Left cardiac atrium (tissue), 4 donors: ENCODE measurements at places on chromosomes 6 and 20. TPM values are rescaled to one million over a fixed set of nuclear protein-coding genes. Genes with fewer than 3 reads are reported as not detected.

GRCh38 chr6:21899708-21900107 lies 306.2 kb downstream of the SOX4 start:
- DNase-seq = no peak

DNA sequence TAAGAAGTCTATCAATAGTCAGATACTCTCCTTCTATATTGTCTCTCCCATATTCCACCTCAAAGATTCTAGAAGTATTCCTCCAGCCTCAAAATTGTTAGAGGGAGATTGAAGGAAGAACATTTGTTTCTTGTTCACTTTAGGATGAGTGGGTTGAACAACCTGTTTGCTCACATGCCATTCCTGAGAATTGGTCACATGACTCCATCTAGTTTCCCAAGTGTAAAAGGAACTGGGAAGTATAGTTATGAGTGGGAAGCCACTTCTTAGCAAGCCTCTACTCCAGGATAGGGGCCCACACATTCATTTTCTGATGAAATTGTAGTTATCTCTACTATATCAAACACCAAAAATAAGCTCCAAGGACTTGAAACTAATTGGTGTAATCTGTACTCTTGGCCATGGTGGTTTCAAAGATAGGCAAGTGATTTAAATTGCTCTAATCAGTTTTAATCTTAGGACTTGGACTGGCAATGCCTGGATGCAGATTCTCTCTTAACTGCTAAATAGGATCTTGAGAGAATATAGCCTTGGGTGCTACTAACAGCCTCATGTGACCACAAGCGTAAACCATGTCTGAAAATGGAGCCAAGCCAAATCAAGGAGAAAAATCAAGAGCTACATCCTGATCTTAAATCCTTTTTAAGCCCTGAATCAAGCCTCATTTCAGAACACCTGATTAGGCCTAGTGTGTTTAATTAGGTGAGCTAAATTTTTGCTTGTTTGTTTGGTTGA lies 758.7 kb upstream of the MAN1A1 start:
- DNase-seq = no peak

DNA sequence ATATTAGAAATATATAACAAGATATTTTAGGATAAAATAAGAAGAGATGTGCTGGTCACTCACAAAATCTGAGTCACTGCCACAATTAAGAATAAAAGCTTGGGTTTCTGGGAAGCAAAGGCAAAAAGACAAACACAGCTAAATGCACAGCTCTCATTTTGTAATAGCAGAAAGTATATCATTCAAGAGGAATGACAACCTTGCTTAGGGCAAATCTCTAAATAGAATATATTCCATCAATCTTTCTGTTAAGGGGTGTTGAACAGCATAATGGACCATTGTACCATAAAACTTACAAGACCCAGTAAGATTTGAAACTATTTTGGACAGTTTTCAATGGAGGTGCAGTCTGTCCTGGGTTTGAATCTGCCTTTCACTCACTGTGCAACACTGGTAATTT lies 464.9 kb upstream of the SOX4 start:
- DNase-seq = no peak

GRCh38 chr6:130929036-130929678 lies 102.0 kb downstream of the SMLR1 start:
- no peak for DNase-seq

TUBE1 gene
- 18.4 TPM for total RNA-seq

UNC5CL gene
- total RNA-seq = 0.27 TPM

CENPQ gene
- 4.7 TPM for total RNA-seq

ENPP4 gene
- total RNA-seq = 28.1 TPM

ANKRD66 gene
- not detected for total RNA-seq
